PC-9 (cell line): ENCODE measurements at places on chromosomes 6 and 20. TPM values are rescaled to one million over a fixed set of nuclear protein-coding genes. Genes with fewer than 3 reads are reported as not detected.

SEMG1 gene
- total RNA-seq: not detected in 2 replicates

CDH26 gene
- 0.68 and 1.1 TPM in 2 replicates for total RNA-seq

TMC2 gene
- total RNA-seq: not detected in 2 replicates

PRDM13 gene
- total RNA-seq: not detected in 2 replicates

TRIM15 gene
- not detected in 2 replicates for total RNA-seq

NKAIN2 gene
- 0.25 TPM in 1 of 2 replicates, not detected in the other for total RNA-seq

NKAPL gene
- total RNA-seq: not detected in 2 replicates

DEFB132 gene
- total RNA-seq: not detected in 2 replicates

KCNK17 gene
- total RNA-seq: not detected in 2 replicates

C6orf47 gene
- total RNA-seq: 17.2 and 17.8 TPM in 2 replicates

HLA-DRB5 gene
- 0.33 TPM in 1 of 2 replicates, not detected in the other for total RNA-seq

RAB32 gene
- 21.4 and 22.6 TPM in 2 replicates for total RNA-seq

SLC17A9 gene
- total RNA-seq: 0.20 and 0.22 TPM in 2 replicates

DTNBP1 gene
- 9.1 and 9.9 TPM in 2 replicates for total RNA-seq

KCNQ2 gene
- total RNA-seq: 0.30 TPM in 1 of 2 replicates, not detected in the other
